ENCODE measurements at places on chromosomes 13 and 19.

DNA sequence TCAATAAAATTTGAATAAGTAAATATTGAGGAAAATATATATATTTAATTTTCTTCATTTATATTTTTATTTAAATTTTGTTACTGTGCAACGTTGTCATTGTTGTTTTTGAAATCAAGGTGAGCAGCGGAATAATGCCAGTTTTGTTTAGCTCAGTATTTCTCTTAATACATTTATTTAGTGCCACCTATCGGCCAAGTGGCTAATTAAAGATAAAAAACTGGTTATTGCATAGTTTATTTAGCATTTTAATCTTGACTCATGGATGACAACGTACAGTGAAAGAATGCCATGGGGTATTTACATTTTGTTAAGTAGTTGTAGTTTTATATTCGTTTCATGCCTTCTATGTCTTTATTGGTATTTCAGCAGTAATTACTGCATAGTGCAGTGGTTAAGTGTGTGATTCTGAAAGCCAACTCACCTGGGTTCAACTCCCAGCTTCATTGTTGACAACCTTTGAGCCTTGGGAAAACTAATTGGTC lies 265.9 kb downstream of the MYO16 start:
- DNase-seq, result peak; percentile 51

GRCh38 chr19:17512574-17512939 lies 1.1 kb downstream of the PGLS start:
- DNase-seq, result no peak

- DNase-seq, result peak; percentile 69
These were observed 93.8 kb upstream of the C1QTNF9B start for GRCh38 chr13:23991119-23991518.

- peak; percentile 74 for DNase-seq
These were observed at the start of gene CPT1C for GRCh38 chr19:49690656-49691242. Gene CPT1C, plus strand, starts transcription at chr19:49691116. Its CDS starts 1,137 bp downstream, at chr19:49692253.

DNA sequence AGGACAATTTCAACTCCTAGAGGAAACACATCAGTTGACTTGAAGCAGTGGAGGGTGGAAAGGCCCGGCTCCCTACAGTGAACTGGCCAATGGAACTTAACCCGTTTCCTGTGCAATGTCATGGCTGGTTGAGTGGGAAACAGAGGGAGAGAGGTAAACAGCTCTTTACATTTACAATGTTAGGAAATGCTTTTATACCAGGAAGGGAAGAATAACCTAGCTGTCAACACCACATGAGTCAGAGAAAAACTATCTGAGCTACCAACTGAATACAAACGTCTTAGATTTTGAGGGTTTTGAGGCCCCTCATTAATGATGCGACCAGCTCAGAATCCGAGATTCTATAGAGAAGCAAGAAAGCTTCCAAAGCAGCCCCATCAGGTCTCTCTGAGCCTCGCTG lies 36.7 kb downstream of the CARD8 start:
- DNase-seq, result peak; percentile 11

GRCh38 chr13:85693889-85694511 lies 105.2 kb downstream of the SLITRK6 start:
- no peak for DNase-seq

DNA sequence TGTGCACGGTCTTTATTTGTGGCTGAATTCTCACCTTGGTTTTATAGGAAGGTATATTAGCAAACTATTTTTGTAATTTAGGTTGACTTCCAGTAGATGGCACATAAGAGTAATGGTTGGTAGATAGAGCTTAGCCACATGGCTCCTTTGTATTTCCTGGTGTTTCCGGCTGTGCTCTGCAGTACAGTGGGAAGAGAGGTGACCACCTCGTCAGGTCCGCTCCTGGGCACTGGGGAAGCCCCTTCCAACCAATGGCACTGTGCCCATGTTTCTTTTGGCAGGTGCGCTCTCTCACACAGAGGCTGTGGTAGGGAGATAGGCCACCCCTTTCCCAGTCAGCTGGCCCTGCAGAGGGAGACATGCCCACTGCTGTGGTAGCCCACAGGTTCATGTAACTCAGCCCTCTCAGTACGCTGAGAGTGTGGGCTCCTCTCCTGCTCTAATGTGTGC lies 74.3 kb upstream of the ATP12A start:
- DNase-seq, result peak; percentile 56

- DNase-seq, result peak; percentile 47
These were observed 622 bp downstream of the DNM2 start for GRCh38 chr19:10718205-10719196.

DNA sequence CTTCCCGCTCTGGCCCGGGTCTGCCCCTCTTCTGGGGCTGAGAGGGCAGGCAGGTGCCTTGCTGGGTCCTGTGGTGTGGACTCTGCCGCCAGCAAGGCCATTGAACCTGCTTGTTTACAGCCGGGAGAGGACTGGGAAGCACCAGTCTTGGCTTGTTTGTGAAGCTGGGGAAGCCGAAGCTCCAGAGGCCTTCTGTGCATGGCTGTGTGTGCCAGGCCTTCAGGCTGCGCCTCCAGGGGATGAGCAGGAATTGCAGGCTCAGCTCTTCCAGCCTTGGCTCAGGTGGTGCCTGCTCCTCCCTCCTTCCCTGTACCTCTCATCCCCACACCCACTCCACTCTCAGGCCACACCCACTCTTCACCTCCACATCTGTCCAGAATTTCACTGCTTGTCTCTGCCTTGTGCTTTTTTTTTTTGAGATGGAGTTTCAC lies 17.5 kb downstream of the NDUFB7 start:
- DNase-seq, result no peak

GRCh38 chr13:70622796-70623195 lies 514.5 kb upstream of the KLHL1 start:
- DNase-seq, result no peak

GRCh38 chr13:83895994-83896580 lies 13.8 kb upstream of the SLITRK1 start:
- no peak for DNase-seq

- DNase-seq, result peak; percentile 83
These were observed 7.9 kb upstream of the DPY19L3 start for GRCh38 chr19:32397671-32398101.

- DNase-seq, result peak; percentile 94
These were observed 2.9 kb upstream of the TLE6 start for GRCh38 chr19:2974342-2975041.

DNA sequence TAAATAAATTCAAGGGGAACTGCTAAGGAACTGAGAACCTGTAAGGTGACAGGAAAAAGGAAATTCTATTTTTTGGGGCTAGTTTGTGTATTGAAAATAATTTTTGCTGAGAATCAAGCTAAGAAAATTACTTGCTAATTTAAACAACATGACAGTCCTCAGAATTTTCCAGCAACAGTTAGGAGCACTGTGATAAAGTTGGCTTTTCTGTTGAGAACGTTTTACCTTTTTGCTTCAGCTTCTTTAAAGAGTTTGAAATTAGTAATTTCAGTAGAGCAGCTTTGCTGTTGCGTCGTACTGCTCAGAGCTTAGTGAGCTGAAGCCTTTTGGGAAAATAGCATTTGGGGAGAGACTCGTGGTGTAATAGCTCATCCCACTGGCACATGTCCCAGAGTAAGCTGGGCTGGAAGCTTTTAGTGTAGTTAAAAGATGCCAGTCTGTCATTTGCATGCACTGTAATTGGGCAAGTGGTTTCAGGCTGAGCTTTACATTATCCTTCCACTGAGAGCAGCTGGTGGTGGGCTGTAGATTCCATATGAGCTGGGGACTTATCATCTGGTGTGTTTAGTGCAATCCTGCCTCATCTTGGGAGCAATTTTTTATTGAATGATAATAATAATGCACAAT lies 69.8 kb downstream of the LRCH1 start:
- peak; percentile 92 for DNase-seq

DNA sequence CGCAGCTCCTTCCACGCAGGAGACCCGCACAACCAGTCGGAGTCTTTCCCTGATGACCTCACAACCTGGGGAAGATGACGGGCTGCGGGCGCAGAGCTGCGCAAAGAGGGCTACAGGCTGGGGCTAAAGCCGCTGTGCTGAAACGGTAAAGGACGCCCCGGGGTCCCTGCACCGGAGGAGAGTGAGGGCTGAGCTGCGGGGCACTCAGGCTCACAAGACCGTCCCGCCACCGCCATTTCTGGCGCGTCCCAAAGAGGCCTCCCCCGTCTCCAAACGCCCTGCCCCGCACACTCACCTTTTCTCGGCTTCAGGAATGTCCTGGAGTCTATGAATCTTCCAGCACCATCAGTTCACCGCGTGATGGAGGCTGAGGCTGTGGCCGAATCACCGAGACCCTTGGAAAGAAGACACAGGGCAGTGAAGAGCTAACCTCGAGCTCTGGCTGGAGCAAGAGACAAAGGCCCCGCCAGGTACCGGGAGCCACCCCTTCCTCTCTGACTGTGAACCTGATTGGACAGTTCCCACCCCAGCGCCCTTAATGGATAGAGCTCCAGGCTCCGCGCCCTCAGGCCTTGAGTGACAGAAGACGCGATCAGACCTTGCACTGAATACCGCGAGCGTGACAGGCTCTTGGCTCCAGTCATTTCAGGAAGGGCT lies 41.8 kb upstream of the ZNF429 start:
- DNase-seq, result no peak

DNA sequence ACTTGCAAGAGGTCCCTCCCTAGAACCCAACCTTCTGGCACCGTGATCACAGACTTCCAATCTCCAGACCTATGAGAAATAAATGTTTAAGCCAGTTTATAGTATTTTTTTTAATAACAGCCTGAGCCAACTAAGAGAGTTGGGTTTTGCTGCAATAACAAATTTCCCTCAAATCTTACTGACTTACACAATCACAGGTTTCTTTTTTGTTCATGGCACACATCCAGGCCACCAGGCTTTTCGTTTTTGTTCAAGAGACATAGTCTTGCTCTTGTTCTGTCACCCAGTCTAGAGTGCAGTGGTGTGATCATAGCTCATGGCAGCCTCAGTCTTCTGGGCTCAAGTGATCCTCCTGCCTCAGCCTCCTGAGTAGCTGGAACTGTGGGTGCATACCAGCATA lies 2.0 kb upstream of the SELENOV start:
- no peak for DNase-seq

DNA sequence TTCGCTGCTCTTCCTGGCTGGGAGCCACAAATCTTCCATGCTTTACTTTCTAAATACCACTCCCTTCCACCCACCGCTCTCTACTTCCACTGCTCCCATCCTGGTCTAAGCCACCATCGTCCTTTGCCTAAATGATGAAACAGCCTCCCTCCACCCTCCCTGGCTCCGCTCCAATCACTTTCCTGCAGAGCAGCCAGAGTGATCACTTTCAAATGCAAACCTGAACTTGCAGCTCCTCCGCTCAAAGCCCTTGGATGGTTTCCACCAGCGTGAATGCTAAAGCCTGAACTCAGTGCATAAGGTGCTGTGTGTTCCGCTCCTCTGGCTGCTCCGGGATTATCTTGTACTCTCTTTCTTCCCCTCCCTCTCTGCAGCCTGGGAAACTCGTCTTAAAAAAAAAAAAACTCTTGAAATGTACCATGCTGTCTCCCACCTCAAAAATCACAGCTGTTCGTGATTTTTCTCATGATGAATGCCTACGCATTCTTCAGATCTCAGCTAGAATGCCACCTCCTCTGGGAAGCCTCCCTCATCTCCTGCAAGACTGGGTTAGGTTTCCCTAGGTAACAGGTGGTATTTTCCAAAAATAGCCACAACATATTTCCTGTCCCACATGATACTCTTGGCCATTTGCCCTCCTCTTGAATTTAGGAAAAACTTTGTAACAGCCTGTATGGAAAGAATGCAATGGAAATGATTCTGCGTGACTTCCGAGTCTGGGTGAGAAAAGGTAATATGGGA lies 3.7 kb upstream of the SIN3B start:
- peak; percentile 85 for DNase-seq
